ENCODE measurements at places on chromosomes 12 and 14.

GRCh38 chr12:67662910-67663538 is 14.5 kb downstream of the DYRK2 start:
- no peak for DNase-seq

- no peak for DNase-seq
These were observed 8.9 kb upstream of the MYH7 start for GRCh38 chr14:23444314-23444713.

- DNase-seq, result no peak
These were observed 322.8 kb downstream of the RGS6 start for GRCh38 chr14:72254937-72255472.

GRCh38 chr14:64990939-64991338 is 4.2 kb downstream of the FNTB start:
- no peak for DNase-seq

GRCh38 chr12:41983394-41983793 is 161.3 kb downstream of the GXYLT1 start:
- no peak for DNase-seq

- DNase-seq, result no peak
These were observed 26.1 kb upstream of the STAC3 start for GRCh38 chr12:57276935-57277563.

DNA sequence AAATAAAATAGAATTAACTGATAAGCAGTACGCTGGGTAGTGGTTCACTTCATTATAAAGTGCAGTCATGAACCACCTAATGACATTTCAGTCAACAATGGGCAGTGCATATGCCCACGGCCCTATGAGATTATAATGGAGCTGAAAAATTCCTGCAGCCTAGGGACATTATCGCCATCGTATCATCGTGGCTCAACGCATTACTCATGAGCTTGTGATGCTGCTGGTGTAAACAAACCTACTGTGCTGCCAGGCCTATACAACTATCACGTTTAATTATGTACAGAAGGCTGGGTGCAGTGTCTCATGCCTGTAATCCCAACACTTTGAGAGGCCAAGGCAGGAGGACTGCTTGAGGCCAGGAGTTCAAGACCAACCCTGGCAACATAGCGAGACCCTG is 62.3 kb upstream of the TMEM263 start:
- DNase-seq, result no peak

DNA sequence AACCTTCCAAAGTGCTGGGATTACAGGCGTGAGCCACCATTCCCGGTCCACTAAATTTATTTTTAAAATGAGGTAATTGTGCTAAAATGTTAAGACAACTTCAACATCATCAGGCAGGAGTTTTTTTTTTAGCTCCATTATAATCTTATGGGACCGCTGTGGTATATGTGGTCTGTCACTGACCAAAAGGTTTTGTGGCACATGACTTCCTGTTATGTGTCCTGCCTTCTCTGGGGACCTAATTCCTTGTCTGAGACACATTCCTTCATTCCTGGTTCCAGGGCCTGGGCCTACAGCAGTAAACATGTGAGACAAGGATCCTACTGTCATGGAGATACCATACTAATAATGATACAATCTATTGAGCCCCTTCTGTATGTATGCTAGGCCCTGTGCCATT is 4.9 kb downstream of the TEX52 start:
- no peak for DNase-seq

DNA sequence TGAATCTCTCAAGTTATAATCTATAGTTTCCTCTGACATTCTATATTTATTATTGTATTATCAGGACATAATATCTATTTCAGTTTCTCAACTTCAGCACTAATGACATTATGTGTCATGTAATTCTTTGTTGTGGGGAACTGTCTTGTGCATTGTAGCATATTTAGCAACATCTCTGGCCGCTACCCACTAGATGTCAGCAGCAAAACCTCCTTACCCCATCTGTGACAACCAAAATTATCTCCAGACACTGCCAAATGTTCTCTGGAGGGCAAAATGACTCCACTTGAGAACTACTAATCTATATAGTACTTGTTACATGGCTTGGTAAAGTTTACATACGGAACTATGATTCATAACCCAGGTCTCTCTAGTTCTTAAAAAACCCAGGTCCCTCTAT is 110.2 kb downstream of the RASSF9 start:
- no peak for DNase-seq

- no peak for DNase-seq
These were observed 403.1 kb downstream of the TMEM121 start for GRCh38 chr14:105929327-105930081.
